ENCODE measurements at places on chromosomes 12 and 14. TPM values are rescaled to one million over a fixed set of nuclear protein-coding genes. Genes with fewer than 3 reads are reported as not detected.

- no peaks in the 10 kb centered on the region for H3K27me3 ChIP-seq
- no peak overlapping the region for H3K27ac ChIP-seq
- H3K4me1 ChIP-seq: no peaks in the 10 kb centered on the region
- no peak for DNase-seq
Observed at GRCh38 chr14:90045616-90046015, 16.2 kb upstream of the KCNK13 start.

- H3K27ac ChIP-seq: no peak overlapping the region
- H3K4me1 ChIP-seq: no peaks in the 10 kb centered on the region
- H3K4me3 ChIP-seq: no peak overlapping the region
- no peaks in the 10 kb centered on the region for H3K27me3 ChIP-seq
Observed at GRCh38 chr14:44712024-44712815, 205.1 kb upstream of the FSCB start.

DNA sequence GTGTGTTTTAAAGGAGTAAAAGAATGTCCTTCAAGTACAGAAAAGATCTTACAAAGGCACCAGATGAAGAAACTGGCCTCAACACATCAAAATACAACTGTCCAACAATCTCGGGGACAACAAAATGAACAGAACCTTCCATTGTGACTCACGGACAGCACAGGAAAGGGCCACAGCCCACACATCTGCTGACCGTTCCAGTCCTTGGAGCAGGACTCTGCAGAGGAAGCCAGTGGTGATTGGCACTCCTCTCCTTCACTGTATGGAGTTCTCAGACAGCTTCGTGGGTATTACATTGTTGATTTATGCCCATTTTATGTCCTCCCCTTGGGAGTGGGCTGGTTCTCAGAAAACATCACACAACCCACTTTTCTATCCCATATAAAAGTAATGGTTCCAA, 32.5 kb upstream of the TC2N start:
- H3K36me3 ChIP-seq: no peaks in the 10 kb centered on the region
- H3K27ac ChIP-seq: no peak overlapping the region
- peaks cover 49% of the 10 kb centered on the region for H3K4me1 ChIP-seq
- no peaks in the 10 kb centered on the region for H3K27me3 ChIP-seq
- no peak overlapping the region for H3K4me3 ChIP-seq
- DNase-seq: no peak

- peaks cover 8% of the 10 kb centered on the region for H3K4me1 ChIP-seq
- DNase-seq: no peak
- H3K27me3 ChIP-seq: peaks cover 5% of the 10 kb centered on the region
- H3K27ac ChIP-seq: no peak overlapping the region
Observed at GRCh38 chr14:92397953-92398564, 75.1 kb downstream of the SLC24A4 start.

GRCh38 chr12:72974954-72975555, 702.9 kb downstream of the TRHDE start:
- no peak for DNase-seq
- no peak overlapping the region for H3K4me3 ChIP-seq
- no peaks in the 10 kb centered on the region for H3K36me3 ChIP-seq
- H3K27me3 ChIP-seq: no peaks in the 10 kb centered on the region
- H3K27ac ChIP-seq: no peak overlapping the region

- H3K36me3 ChIP-seq: no peaks in the 10 kb centered on the region
- peaks cover 2% of the 10 kb centered on the region for H3K27me3 ChIP-seq
- no peak overlapping the region for H3K27ac ChIP-seq
- peaks cover 11% of the 10 kb centered on the region for H3K4me1 ChIP-seq
Observed at GRCh38 chr12:43292699-43293098, 259.3 kb downstream of the ADAMTS20 start.

SELPLG gene
- 0.59 TPM for total RNA-seq
